Stomach (tissue), 19 donors: ENCODE measurements at places on chromosomes 3 and 15. TPM values are rescaled to one million over a fixed set of nuclear protein-coding genes. Genes with fewer than 3 reads are reported as not detected.

DNA sequence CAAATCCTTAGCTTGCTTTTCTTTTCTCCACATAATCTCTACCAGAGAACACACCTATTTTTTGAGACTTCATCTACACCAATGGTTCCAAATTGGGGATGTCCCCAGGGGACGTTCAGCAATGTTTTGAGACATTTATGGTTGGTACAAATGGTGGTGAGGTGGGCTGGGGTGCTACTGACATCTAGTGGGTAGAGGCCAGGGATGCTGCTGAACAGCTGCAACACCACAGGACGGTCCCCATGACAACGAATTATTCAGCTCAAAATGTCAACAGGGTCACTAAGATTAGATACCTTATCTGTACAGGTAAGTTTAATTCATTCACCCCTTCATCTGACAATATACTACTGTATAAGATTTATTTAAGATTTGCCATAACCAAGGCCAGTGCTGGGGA lies 14.4 kb downstream of the GK5 start:
- H3K27ac ChIP-seq, result no peak overlapping the region
- no peak overlapping the region for H3K4me3 ChIP-seq
- peaks cover 42% of the 10 kb centered on the region for H3K4me1 ChIP-seq
- peaks cover 46% of the 10 kb centered on the region for H3K36me3 ChIP-seq
- H3K27me3 ChIP-seq, result no peaks in the 10 kb centered on the region

GRCh38 chr15:95440712-95441111 lies 889.8 kb upstream of the NR2F2 start:
- DNase-seq, result no peak
- no peak overlapping the region for H3K4me3 ChIP-seq
- no peak overlapping the region for H3K27ac ChIP-seq
- H3K4me1 ChIP-seq, result no peaks in the 10 kb centered on the region
- no peaks in the 10 kb centered on the region for H3K27me3 ChIP-seq
- H3K36me3 ChIP-seq, result no peaks in the 10 kb centered on the region

GRCh38 chr3:154872074-154872473 lies 208.0 kb upstream of the MME start:
- H3K27me3 ChIP-seq, result no peaks in the 10 kb centered on the region
- H3K4me3 ChIP-seq, result no peak overlapping the region
- no peak overlapping the region for H3K27ac ChIP-seq
- no peaks in the 10 kb centered on the region for H3K36me3 ChIP-seq

DNA sequence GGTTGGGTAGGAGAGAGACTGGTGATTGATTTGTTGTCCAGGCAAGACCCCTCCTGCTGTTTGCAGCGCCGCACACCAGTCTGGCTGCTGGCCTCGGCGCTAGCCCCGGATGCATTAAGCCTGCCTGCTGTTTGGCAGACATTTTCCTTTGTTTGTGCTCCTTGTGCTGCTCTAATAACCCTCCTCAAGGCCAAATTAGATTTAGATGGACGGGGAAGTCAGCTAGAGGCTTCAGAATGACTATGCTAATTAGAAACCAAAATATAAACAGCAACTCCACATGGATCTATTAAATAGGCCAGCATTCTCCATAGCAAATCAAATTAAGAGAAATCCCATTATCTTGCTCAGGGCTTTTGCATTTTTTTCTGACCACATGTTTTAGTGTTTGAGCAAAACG lies 445.2 kb downstream of the SQOR start:
- DNase-seq, result peak; percentile 76
- H3K4me3 ChIP-seq, result no peak overlapping the region

DNA sequence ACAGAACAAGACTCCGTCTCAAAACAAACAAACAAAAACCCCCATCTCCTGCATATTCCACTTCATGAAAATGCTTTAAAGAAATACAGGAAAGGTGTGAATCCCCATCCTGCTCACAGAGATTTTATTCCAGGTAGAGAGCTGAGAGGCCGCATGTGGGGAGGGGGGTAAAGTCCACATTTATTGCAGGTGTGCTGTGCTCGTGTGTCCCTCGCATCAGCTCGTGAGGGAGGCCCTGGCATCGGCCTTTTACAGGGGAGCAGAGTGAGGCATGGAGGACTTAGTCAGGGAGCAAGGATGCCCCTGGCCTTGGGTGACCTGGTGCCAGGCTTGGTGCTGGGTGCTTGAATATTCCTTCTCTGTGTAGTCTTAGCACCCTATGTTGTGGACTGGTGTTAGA lies 413.5 kb upstream of the C2CD4B start:
- peak; percentile 52 for DNase-seq
- H3K4me1 ChIP-seq, result no peaks in the 10 kb centered on the region
- H3K36me3 ChIP-seq, result no peaks in the 10 kb centered on the region
- no peak overlapping the region for H3K27ac ChIP-seq
- no peak overlapping the region for H3K4me3 ChIP-seq
- H3K27me3 ChIP-seq, result no peaks in the 10 kb centered on the region

- H3K27ac ChIP-seq, result peak overlapping the region; percentile 65
- DNase-seq, result peak; percentile 51
- H3K4me1 ChIP-seq, result peaks cover 9% of the 10 kb centered on the region
- H3K36me3 ChIP-seq, result no peaks in the 10 kb centered on the region
- no peak overlapping the region for H3K4me3 ChIP-seq
These were observed 406.7 kb upstream of the NR2F2 start for GRCh38 chr15:95923792-95924191.

GRCh38 chr3:156818890-156819289 lies 7.3 kb upstream of the LEKR1 start:
- no peaks in the 10 kb centered on the region for H3K27me3 ChIP-seq
- H3K4me1 ChIP-seq, result peaks cover 10% of the 10 kb centered on the region
- no peaks in the 10 kb centered on the region for H3K36me3 ChIP-seq
- H3K27ac ChIP-seq, result no peak overlapping the region
- no peak overlapping the region for H3K4me3 ChIP-seq

- no peaks in the 10 kb centered on the region for H3K27me3 ChIP-seq
- peak; percentile 92 for DNase-seq
- peaks cover 63% of the 10 kb centered on the region for H3K4me1 ChIP-seq
- no peak overlapping the region for H3K4me3 ChIP-seq
- H3K27ac ChIP-seq, result peak overlapping the region; percentile 73
- no peaks in the 10 kb centered on the region for H3K36me3 ChIP-seq
These were observed 4.8 kb upstream of the PHGR1 start for GRCh38 chr15:40345867-40346578.

GRCh38 chr15:39427705-39428104 lies 153.2 kb upstream of the THBS1 start:
- H3K36me3 ChIP-seq, result no peaks in the 10 kb centered on the region
- H3K4me3 ChIP-seq, result no peak overlapping the region
- peaks cover 20% of the 10 kb centered on the region for H3K4me1 ChIP-seq
- H3K27me3 ChIP-seq, result no peaks in the 10 kb centered on the region

DNA sequence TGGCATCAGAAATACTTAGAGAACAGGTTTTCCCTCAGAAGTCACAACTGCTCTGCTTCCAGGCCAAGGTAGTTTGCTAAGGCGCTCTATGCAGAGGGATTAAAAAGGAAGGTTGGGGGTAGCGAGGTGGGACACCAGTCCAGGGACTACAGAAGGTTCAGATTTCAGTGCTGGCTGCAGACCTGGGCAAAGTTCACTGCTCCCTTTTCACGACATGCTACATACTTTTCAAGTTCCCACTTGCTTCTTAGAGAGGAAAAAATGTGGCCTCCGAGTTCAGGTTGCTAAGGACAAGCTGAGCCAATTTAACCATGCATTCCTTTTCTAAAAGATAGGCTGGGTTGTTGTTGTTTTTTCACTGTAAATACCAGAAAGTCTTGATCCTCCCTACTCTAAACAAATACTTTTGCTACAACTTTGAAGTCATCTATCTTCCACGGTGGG lies 158.6 kb upstream of the NR2F2 start:
- H3K27ac ChIP-seq, result peak overlapping the region; percentile 93
- H3K27me3 ChIP-seq, result no peaks in the 10 kb centered on the region
- no peak for DNase-seq
- no peak overlapping the region for H3K4me3 ChIP-seq
- H3K36me3 ChIP-seq, result no peaks in the 10 kb centered on the region

- H3K27ac ChIP-seq, result no peak overlapping the region
- H3K27me3 ChIP-seq, result no peaks in the 10 kb centered on the region
- no peaks in the 10 kb centered on the region for H3K4me1 ChIP-seq
- DNase-seq, result no peak
These were observed 33.2 kb upstream of the ZNF710 start for GRCh38 chr15:89967881-89968280.

GRCh38 chr3:10356461-10356981 lies 35.6 kb upstream of the SEC13 start:
- H3K27me3 ChIP-seq, result no peaks in the 10 kb centered on the region
- DNase-seq, result no peak
- no peaks in the 10 kb centered on the region for H3K36me3 ChIP-seq
- no peak overlapping the region for H3K4me3 ChIP-seq
- H3K27ac ChIP-seq, result no peak overlapping the region
- no peaks in the 10 kb centered on the region for H3K4me1 ChIP-seq

DNA sequence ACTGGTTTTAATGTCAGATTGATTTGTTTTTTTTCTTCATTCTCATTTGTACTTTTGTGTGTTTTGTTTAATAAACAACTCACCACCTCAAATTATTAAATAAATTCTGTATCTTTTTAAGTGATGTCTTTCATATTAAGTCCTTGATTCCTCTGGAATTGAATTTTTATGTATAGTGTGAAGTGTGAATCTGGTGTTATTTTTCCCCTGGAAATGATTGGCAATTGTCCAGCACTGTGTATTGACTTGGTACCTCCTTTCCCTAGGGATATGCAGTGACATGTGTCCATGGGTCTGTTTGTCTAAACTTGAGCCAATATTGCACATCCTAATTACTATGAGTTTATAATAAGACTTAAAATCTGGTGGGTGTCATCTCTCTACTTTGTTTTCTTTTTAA lies 2.1 kb downstream of the RNU5B-1 start:
- H3K27ac ChIP-seq, result no peak overlapping the region
- peaks cover 29% of the 10 kb centered on the region for H3K4me1 ChIP-seq
- no peak for DNase-seq
- no peaks in the 10 kb centered on the region for H3K36me3 ChIP-seq

GRCh38 chr3:90132197-90132596 lies 1024.8 kb downstream of the EPHA3 start:
- no peak overlapping the region for H3K4me3 ChIP-seq
- H3K27me3 ChIP-seq, result no peaks in the 10 kb centered on the region
- H3K36me3 ChIP-seq, result no peaks in the 10 kb centered on the region
- no peak overlapping the region for H3K27ac ChIP-seq
- no peak for DNase-seq

- H3K27ac ChIP-seq, result no peak overlapping the region
- H3K27me3 ChIP-seq, result peaks cover 41% of the 10 kb centered on the region
- no peaks in the 10 kb centered on the region for H3K36me3 ChIP-seq
- H3K4me3 ChIP-seq, result no peak overlapping the region
These were observed 2.3 kb upstream of the MUC4 start for GRCh38 chr3:195813916-195814640.

GRCh38 chr15:90839187-90840071 lies 29.0 kb upstream of the FURIN start:
- peak; percentile 85 for DNase-seq
- peaks cover 15% of the 10 kb centered on the region for H3K4me1 ChIP-seq
- H3K4me3 ChIP-seq, result peak overlapping the region; percentile 25
- H3K27me3 ChIP-seq, result no peaks in the 10 kb centered on the region
- H3K36me3 ChIP-seq, result no peaks in the 10 kb centered on the region

- H3K4me1 ChIP-seq, result peaks cover 31% of the 10 kb centered on the region
- no peaks in the 10 kb centered on the region for H3K36me3 ChIP-seq
- H3K27ac ChIP-seq, result no peak overlapping the region
These were observed 97.1 kb upstream of the NR2E3 start for GRCh38 chr15:71713191-71713809.

DNA sequence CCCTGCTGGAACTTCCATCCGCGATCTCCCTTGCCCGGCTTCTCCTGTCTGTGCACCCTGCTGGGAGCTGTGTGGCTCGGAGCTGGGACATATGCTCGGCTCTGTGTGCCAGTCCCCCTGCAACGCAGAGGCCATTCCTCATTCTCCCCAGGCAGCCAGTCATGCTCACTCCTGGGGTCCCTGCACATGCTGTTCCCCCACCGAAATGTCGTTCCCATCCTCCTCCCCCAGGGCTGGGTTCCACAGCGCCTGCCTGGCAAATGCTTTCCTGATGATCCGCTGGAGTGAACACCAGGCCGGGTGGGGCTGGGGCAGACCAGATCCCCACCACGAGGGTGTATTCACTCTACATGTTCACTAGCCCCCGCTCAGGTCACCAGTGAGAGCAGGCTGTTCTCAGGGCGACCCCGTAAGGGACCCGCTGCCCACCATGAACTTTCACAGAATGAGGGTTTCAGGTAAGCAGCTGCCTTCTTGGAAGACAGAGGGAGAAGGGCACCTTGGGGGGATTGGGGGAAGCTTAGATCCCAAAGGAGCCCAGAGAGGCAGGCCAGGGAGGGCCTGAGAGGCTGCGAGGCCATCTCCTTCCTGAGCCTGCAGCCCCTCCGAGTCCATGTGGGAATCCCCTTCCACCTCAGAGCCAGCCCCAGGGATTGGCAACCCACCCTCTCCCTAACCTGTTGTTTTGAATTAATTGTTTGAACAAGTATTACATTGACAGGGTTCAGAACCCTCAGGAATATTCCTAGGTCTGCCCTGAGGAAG lies 88.7 kb upstream of the IQSEC1 start:
- no peaks in the 10 kb centered on the region for H3K27me3 ChIP-seq
- no peak overlapping the region for H3K4me3 ChIP-seq
- H3K4me1 ChIP-seq, result no peaks in the 10 kb centered on the region
- no peak overlapping the region for H3K27ac ChIP-seq
- no peaks in the 10 kb centered on the region for H3K36me3 ChIP-seq

The PP2D1 gene
- not detected for total RNA-seq

The CFAP91 gene
- 46.1 TPM for total RNA-seq

The TSEN2 gene
- total RNA-seq, result 35.6 TPM

The KCNMB3 gene
- total RNA-seq, result 2.0 TPM

The FBXL2 gene
- 9.4 TPM for total RNA-seq

The LRRN1 gene
- 9.3 TPM for total RNA-seq
